Naive thymus-derived CD4-positive, alpha-beta T cell (primary cell): ENCODE measurements at places on chromosomes 3 and 15. TPM values are rescaled to one million over a fixed set of nuclear protein-coding genes. Genes with fewer than 3 reads are reported as not detected.

Gene ATP13A5
- not detected for polyA plus RNA-seq

Gene SRGAP3
- polyA plus RNA-seq, result 2.3 TPM

Gene IL17RE
- not detected for polyA plus RNA-seq

Gene ABI3BP
- not detected for polyA plus RNA-seq

Gene GPR156
- polyA plus RNA-seq, result not detected

Gene ANKRD63
- polyA plus RNA-seq, result not detected

Gene NR2E3
- not detected for polyA plus RNA-seq

Gene PDCD7
- polyA plus RNA-seq, result 10.6 TPM

Gene MORF4L1
- polyA plus RNA-seq, result 394 TPM

Gene CCR9
- 0.31 TPM for polyA plus RNA-seq

Gene C15orf39
- polyA plus RNA-seq, result 2.1 TPM

Gene CCDC39
- polyA plus RNA-seq, result not detected

Gene TM4SF1
- polyA plus RNA-seq, result not detected

Gene FMN1
- polyA plus RNA-seq, result 1.4 TPM

Gene SPESP1
- polyA plus RNA-seq, result 1.1 TPM

Gene ATXN7
- polyA plus RNA-seq, result 29.8 TPM

DNA sequence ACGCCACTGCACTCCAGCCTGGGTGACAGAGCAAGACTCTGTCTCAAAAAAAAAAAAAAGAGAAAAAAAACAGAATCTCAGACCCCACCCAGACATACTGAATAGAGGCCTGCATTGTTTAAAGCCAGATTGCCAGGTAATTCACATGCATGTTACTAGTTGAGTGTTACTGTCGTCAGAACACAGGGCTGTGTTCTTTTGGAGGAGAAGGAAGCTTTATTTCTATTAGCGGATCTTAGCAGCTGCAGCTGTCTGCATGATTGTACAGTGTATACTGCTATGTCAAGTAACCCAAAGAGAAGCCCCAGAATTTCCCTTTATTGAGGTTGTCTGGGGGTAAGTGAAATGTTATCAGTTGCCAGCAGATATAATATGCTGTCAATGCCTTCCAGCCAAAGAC, 496.6 kb upstream of the NAALADL2 start:
- no peak for DNase-seq

GRCh38 chr3:100630664-100631063, 21.3 kb downstream of the ADGRG7 start:
- no peak for DNase-seq

- DNase-seq, result no peak
These were observed 53.5 kb downstream of the BSN start for GRCh38 chr3:49607796-49608195.

DNA sequence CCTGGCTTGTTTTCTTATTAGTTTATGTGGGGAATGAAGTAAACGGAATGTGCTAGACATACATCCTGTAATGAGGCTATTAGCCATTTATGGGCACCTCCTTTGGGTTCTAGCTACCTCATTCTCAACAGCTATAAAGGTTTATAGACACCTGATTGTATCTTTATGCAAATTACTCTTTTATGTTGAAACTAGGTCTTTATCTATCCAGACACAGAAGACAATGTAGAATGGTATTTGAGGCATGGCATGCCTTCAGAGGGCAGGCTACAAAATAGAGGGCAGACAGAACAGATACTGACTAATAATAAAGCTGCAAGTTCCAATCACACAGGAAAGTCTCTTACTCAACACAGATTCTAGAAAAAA, 27.1 kb downstream of the TBC1D2B start:
- no peak for DNase-seq

- DNase-seq, result no peak
These were observed 175.1 kb upstream of the ATP11B start for GRCh38 chr3:182618085-182618732.

GRCh38 chr3:141276398-141276797, 44.8 kb downstream of the PXYLP1 start:
- no peak for DNase-seq

DNA sequence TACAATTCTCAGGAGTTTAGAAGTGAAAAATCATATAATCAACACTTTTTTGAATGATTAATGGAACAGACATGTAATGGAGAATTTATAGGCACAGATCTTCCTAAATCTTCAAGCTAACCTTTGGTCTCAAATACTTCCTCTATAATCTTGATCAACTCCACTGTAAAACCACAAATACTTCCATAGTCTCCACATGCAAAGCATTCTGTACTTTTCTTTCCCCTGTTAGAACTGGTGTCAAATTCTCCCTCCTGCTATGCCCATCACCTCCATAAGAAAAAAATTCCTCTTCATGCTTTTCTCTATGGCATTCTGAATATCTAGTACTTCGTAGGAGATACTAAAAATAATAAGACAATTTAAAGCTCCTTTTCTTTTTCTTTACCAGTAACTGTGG, 214.3 kb downstream of the ADAMTS9 start:
- DNase-seq, result no peak

DNA sequence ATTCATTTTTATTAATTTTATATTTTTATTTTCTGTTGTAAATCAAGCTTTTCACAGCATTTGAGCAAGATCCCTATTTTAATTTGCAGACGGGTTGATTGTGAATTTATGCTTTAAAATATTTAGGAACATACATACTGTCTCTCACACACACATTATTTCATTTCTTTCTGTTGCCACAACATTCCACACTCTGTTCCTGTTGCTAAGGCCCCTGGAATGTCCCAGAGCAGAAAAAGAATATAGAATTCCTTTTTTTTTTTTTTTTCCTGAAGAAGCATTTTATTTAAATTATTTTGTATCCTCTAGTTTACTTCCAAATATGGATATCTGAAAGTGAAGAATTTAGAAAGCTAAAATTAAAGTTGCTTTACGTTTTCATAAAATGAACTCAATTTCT, 36.8 kb upstream of the SCAANT1 start:
- no peak for DNase-seq

- DNase-seq, result no peak
These were observed 577.7 kb upstream of the ADAMTS9 start for GRCh38 chr3:65265511-65265910.

GRCh38 chr3:153552887-153553604, 391.0 kb downstream of the RAP2B start:
- DNase-seq, result no peak

GRCh38 chr3:195207731-195208130, 63.2 kb downstream of the XXYLT1 start:
- no peak for DNase-seq

DNA sequence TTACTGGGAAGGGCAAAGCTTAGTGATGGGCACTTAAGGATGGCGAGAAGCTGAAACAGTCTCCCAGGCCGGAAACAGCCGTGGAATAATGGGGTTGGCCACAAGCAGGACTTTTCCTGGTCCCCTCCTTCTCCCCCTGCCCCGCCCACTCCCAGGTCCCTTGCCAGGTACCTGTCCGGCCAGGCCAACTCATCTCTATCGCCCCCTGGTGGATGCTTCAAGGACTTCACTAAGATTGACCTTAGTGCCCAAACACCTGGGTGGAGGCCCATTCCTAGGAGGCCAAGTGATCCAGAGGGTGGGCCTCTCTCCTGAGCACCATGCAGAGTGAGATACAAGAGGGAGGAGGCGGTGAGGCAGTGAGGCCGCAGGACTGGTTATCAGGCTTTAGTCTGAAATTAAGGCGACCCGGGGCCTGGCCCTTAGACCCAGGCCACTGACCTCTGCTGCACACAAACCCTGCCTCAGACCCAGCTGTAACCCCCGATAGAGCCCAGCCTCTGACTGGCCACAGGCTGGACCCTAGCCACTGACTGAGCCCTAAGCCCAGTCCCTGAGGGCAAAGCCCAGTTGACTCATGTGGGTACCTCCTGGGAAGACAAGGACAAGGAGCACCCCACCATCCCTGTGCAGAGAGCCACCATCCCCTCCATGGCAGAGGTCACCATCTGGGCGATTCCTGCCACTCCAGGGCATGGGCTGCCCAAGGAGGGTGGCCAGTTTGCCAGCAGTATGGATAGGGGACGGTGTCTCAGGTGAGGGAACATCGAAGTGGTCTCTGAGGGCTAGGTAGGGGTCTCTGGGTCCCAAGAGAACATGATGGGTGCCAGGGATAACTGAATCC, 37.6 kb downstream of the VIPR1 start:
- peak; percentile 52 for DNase-seq

DNA sequence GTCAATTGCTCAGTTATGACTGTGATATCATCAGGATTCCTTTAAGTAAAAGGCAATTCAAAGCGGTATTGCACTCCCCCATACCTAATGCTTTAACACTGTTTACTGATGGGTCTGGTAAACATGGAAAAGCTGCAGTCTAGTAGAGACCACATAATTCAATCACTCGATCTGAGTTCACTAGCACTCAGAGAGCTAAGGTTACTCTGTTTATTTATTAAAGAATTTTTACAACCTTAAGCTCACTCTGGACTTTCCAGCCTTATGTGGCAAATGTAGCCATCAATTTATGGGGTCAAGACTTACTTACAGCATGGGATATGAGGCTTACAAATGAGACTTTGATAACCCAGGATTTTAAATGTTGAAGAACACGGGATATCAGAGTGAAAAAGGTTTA, 18.4 kb upstream of the CCR2 start:
- DNase-seq, result no peak

- no peak for DNase-seq
These were observed 36.7 kb downstream of the SYN2 start for GRCh38 chr3:12040902-12041301.

- DNase-seq, result no peak
These were observed 88.8 kb upstream of the SLC24A5 start for GRCh38 chr15:48031973-48032372.

DNA sequence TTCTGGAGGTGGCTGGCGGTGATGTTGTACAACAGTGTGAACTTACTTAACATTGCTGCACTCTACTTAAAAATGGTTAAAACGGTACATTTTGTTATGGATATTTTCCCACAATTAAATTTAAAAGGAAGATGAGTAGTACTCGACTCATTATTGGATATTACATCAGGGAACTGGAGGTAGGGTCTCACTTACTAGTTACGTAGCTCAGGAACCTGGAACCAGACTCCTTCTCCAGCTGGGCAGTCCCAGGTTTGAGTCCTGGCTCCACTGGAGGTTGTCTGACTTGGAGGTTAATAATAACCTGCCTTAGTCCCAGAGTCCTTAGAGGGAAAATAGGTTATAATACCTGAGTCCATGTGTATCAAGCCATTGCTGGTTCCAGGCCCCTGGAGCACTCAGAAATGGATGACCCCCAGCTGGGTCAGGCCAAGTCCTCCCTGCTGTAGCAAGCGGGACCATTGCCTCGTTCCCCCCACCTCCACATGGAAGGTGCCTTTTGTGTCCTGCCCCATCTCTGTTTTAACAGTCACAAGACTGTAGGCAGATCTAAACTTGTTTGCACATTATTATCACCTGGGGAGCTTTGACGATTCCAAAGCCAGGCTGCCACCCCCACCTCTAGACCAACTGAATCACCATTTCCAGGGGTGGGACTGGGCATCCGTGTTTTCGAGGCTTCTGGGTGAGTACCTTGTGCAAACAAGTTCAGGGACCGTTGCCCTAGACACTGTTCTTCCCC, 126.6 kb downstream of the IGF1R start:
- DNase-seq, result no peak

DNA sequence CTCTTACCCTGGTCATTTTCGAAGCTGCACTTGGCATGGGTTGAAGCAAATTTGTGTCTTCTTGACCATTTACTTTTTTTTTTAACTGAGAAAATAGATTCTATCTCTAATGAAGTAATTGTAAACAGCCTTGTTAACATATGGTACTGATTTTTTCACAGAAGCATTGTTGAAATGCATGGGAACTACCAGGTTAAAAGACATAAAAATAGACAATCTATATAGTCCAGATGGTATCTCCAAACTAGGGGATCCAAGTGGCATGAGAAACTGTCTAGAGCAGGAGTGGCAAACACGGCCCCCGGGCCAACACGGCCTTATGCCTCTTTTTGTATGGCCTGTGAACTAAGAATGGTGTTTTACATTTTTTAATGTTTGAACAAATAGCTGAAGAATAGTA, 41.9 kb downstream of the CACNA1D start:
- no peak for DNase-seq

- no peak for DNase-seq
These were observed 1013.3 kb downstream of the TUSC7 start for GRCh38 chr3:117722856-117723255.

DNA sequence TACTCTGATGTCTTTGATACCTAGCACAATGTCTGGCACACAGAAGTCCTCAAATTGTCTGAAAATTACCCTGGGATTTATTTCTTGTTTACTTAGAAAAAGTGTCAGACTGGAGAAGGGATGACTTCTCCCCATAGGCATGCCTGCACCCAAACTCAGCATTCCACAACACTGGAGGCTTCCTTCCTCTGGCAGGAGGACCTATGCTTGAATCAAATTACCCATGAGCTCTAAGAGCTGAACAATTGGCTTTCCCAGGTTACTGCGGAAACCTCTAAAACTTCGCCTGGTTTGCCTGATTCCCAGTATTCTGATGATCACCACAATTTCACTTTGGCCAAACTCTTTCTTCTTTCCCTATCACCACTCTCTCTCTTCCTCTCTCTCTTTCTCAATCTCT, 217.4 kb downstream of the DIPK2A start:
- DNase-seq, result no peak

GRCh38 chr3:142165194-142165593, 15.8 kb upstream of the TFDP2 start:
- DNase-seq, result no peak

DNA sequence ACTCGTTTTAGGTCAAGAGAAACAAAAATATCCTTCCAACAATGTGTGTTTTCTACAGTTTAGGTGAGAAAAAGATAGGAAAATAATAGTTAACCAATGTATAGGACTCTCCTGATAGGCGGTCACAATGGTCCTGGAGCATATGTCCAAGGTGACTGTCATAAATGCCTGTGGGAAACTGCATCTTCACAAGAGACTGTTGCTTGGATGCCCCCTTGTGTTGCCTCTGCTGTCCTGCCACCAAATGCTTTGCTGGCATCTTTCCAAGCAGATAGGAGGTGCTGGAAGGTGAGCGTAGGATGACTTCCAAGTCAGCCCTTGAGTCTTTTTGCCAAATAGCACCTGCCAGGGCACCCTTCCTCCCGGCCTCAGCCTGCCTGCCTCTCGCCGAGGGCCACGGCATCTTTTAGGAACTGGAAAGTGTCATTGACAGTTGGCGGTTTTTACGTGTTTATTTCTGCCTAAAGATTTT, 24.1 kb upstream of the SACM1L start:
- DNase-seq, result peak; percentile 49

- no peak for DNase-seq
These were observed 43.2 kb upstream of the PPP4R2 start for GRCh38 chr3:72953325-72953956.

GRCh38 chr3:66398228-66399025, 102.4 kb downstream of the LRIG1 start:
- DNase-seq, result no peak

DNA sequence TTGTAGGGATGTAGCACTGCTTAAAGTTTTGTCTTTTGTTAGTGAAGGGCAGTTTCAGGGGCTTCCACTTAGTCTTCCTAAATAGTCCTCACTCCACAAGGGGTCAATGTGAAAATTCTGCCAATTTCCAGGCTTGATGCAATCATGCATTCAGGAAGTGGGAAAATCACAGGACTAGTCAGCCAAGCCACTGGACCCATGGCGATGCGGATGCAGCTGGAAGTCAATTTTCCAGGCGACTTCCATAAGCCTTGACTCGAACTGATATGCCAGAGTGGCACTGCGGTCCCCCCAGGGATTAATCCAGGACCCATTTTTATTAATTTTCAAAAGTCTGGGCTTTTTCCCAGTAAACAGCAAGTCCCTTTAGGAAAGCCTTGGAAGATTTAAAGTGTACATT, 26.1 kb downstream of the GBE1 start:
- no peak for DNase-seq

GRCh38 chr15:48467801-48468200, 136.6 kb downstream of the DUT start:
- no peak for DNase-seq

- no peak for DNase-seq
These were observed 48.5 kb upstream of the RYR3 start for GRCh38 chr15:33262306-33262705.
